ENCODE measurements at places on chromosomes 6 and 20. TPM values are rescaled to one million over a fixed set of nuclear protein-coding genes. Genes with fewer than 3 reads are reported as not detected.

Gene TOP1
- 11.7 TPM for total RNA-seq

Gene BEND6
- total RNA-seq, result not detected

Gene CTSZ
- total RNA-seq, result 287 TPM

Gene SRXN1
- 21.2 TPM for total RNA-seq

Gene ZNF337
- total RNA-seq, result 8.7 TPM

Gene SYNCRIP
- 40.5 TPM for total RNA-seq
